ENCODE measurements at places on chromosomes 1 and 21.

DNA sequence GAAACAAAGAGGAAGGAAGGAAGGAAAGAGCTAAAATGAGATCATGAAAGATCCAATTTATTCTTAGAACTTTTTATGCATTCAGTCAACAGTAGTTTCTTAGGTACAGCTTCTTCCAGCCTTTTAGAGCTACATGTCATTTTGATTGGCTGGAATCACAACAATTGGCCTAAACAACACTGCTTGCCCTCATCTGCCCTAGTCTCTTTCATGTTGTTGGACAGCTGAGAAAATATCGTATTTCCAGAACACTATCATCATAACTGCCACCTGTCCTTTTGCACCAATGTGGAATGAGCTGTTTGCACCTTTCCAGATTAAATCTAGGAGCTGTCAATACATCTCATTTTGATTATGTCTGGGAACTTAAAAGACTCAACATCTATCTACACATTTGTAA lies 161.7 kb downstream of the TGFBR3 start:
- DNase-seq: no peak

DNA sequence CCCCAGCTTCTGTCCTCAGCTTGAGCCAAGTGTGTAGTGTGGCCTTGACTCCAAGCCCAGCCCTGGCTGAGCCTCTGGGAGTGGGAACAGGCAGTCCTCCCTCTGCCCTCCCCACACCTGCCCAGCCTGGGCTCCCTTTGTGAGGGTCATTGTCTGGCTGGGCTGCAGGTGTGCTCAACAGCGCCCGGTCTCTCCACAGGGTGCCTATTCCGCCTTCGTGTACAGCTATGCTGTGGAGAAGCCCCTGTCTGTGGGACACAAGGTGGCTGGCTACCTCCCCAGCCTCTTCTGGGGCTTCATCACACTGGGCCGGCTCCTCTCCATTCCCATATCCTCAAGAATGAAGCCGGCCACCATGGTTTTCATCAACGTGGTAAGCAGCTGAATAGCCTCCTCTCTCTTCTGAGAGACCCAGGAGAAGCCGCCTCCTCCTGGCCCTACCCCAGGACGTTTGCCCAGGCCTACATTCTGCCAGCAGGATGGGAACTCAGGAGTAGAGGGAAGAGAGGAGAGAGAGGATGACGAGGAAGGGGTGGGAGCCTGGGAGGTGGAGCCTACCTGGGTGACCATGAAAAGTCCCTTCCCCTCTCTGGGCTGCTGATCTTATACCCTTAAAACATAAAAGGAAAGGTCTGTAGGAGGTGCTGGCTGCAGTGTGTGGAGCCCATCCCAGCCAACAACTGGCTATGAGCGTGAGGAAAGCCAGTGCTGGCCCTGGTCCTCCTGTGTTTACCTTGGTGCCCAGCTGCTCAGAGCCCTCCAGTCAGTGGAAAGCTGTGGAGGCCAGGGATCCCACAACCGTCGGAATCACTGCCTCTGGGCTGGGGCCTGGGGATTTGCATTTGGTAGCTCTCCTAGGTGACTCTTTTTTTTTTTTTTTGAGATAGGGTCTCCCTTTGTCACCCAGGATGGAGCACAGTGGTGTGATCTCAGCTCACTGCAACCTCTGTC lies 45.7 kb downstream of the ELK4 start:
- DNase-seq: no peak

DNA sequence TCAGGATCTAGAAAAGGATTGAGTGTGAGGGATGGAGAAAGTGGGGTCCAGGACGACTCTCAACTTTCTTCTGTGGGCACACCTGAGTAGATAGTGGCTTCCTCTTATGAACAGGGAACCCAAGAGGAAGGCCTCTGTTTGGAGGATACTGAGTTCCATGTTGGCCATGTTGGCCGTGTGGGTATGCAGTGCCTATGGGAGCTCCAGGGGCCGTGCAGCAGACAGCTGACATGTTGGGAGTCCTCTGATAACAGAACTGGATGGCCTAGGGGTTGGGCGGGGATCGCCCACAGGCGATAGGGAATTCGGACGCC lies 43.0 kb downstream of the TMEM53 start:
- DNase-seq: no peak

- DNase-seq: no peak
Observed at GRCh38 chr1:217534566-217534965, 96.3 kb downstream of the GPATCH2 start.

DNA sequence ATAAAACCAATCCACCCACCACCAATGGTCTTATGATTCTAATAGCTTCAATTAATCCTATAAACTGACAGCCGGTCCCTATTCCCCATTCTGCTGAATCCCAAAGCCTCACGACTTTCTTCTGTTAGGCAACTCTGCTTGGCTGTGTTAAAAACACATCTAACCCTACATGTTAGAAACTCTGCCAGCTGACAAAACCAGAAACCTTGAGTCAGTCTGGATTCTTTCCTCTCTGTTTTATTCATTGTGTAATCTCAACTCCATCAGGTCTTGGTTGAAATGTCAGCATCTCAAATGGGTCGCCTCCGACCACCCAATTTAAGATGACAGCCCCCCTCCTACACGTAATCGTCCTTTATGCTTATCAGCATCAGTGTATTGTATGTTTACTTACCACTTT lies 312.1 kb downstream of the DISC1 start:
- no peak for DNase-seq

DNA sequence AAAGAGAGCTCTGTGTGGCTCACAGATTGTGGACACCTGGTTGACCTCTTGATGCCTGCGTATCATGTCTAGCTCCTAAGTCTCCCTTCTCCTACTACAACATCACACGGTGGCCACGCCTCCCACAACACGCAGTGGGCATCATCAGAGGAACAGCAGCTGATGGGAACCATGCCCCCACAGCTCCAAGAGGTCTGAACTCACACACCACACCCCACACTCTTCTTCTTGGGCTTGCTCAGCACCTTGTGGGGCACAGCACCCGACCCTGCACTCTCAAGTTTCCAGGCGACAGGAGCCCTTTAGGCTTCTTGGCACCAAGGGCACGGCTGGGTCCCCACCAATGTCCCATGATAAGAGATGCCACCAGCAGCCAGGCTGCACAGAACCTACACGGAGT lies 18.8 kb upstream of the CDCP2 start:
- no peak for DNase-seq

GRCh38 chr1:166089804-166090203 lies 77.0 kb downstream of the FAM78B start:
- no peak for DNase-seq

GRCh38 chr1:93616221-93616995 lies 65.2 kb downstream of the BCAR3 start:
- peak; percentile 43 for DNase-seq

DNA sequence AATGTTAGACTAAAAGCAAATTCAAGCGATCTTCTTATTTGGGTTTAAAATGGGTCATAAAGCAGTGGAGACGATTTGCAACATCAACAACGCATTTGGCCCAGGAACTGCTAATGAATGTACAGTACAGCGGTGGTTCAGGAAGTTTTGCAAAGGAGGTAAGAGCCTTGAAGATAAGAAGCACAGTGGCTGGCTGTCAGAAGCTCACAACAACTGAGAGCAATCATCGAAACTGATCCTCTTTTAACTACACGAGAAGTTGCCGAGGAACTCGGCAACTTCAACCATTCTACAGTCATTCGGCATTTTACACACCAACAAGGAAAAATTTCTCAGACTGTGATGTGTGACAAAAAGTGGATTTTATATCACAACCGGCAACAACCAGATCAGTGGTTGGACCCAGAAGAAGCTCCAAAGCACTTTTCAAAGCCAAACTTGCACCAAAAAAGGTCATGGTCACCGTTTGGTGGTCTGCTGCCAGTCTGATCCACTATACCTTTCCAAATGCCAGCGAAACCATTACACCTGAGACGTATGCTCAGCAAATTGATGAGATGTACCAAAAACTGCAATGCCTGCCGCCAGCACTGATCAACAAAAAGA lies 47.9 kb downstream of the ASH1L start:
- no peak for DNase-seq

GRCh38 chr21:42047821-42048613 lies 23.1 kb upstream of the UMODL1 start:
- peak; percentile 97 for DNase-seq
